ENCODE measurements at places on chromosomes 4 and X.

DNA sequence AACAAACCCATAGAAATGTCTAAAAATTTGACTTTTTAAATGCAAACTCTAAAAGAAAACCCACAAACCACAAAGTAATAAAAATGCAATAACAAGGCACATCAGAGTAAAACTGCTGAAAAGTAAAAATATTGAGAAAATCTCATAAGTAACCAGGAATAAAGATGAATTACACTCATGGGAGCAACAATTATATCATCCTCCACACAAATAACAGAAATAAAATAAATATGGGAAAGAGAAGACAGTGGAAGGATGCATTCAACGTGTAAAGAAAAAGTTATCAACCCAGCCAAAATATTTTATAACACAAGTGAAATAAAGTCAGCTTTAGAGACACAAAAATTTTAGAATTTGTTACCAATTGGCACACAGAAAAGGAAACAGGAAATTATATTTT lies 1420.2 kb downstream of the PCDH18 start:
- no peak for DNase-seq

- no peak for DNase-seq
Observed at GRCh38 chr4:21596521-21596920, 352.1 kb downstream of the KCNIP4 start.

GRCh38 chr4:123600987-123601904 lies 204.7 kb downstream of the SPRY1 start:
- no peak for DNase-seq

- DNase-seq = no peak
Observed at GRCh38 chr4:161320377-161320776, 843.4 kb downstream of the FSTL5 start.

DNA sequence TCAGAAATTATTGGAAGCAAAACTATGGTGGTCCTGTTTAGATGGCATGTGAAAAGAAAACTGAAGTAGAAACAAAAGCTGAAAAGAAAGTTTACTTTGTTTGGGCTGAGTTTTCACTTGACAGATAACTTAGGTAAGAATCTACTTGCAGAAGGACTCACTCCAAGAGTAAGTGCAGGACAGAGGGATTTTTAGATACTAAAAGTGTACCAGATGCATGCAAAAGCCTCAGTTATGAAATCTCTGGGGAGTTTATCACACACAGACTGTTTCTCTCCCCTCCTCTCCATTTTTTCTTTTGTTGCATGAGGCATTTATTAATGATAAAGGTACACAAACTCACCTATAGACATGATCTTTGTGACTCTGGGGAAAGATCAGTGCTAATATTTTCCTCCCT lies 127.5 kb upstream of the GIMD1 start:
- DNase-seq = no peak

DNA sequence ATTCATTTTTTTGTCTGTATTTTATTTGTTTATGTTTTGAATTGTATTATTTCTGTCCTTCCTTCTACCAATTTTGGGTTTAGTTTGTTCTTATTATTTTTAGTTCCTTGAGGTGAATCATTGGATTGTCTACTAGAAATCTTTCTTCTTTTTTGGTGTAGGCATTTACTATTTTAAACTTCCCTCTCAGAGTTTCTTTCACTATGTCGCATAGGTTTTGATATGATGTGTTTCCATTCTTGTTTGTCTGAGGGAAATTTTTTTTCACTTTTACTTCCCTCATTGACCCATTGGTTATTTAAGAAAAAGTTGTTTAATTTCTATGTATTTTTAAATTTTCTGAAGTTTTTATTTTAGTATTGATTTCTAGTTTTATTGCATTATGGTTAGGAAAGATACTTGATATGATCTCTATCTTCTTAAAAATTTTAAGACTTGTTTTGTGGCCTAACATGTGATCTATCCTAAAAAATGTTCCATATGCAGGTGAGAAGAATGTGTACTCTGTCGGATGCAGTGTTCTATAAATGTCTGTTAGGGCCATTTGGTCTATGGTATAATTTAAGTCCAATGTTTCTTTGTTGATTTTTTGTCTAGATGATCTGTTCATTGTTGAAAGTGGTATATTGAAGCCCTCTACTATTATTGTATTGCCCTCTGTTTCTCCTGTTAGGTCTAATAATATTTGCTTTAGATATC lies 68.8 kb downstream of the IL15 start:
- DNase-seq = no peak

- no peak for DNase-seq
Observed at GRCh38 chr4:125732632-125733031, 417.9 kb downstream of the FAT4 start.

- DNase-seq = no peak
Observed at GRCh38 chrX:79631526-79631925, 264.4 kb upstream of the ITM2A start.

DNA sequence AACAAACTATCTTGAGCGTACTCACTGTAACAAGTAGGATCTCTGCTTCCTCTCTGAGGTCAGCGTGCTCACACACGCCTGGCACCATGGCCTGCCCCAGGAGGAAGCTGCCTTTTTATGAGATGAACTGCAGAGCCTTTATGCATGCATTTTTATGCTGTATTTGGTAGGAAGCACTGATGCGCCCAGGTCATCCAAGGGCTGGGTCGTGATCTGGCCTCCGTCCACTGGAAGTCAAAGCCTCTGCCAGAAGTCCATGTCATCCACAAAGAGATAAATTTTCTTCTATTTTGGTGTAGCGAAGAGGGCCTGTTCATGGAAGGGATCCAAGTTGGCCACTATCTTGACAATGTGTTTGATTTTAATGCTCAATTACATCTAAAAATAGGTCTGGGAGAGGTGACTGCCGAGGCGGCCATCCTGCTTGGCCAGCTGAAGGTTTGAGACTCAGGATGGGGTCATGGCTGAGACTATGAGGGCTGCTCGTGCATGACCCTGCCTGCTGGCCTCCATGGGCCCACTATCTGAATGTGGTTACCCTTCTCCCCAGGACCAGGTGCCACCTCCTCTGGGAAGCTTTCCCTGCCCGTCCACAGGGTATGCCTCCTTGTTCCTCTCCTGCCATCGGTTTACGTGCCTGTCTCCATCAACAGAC lies 50.3 kb downstream of the HTRA3 start:
- DNase-seq = peak; percentile 1

GRCh38 chr4:25863347-25863784 lies 578 bp upstream of the SEL1L3 start:
- no peak for DNase-seq

GRCh38 chr4:138222046-138222445 lies 20.1 kb downstream of the SLC7A11 start:
- DNase-seq = no peak

Measured in activated gamma-delta T cell treated with Interleukin-2 at 50 U/mL for 16 hours (primary cell).